Right renal cortex interstitium (tissue), 3 donors: ENCODE measurements at places on chromosomes 11 and 22.

GRCh38 chr11:113504586-113504985 lies 29.4 kb upstream of the DRD2 start:
- DNase-seq = no peak

DNA sequence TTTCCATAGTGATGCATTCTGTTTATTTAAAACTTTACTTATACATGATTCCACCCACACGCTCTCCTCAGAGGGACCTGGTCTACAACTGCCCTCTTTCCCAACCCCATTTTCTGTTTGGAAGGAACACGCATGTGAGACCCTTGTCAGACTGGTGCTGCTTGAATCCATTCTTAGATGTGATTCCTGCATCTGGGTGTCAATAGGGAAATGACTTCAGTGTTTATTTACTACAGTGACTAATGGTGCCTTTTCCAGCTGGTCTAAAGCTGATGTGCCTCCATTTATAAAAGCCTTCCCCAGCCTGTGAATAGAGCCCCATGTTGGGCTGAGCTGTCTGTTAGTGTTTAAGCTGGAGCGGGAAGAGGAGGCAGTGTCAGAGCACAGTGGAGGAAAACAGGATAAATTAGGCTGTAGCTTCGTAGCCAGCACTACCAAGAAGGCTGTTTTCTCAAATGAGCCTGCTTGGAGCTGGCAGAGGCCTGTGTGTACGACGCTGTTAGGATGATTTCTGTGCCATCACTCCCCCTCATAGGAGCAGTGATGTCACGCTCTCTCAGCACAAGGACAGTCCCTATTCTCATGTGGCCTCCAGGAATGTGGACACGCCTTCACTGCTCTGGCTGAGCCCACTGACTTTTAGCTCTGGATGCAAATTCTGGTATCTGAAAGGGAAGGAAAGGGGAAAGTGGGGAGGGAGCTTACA lies 18.9 kb upstream of the C11orf96 start:
- peak; percentile 53 for DNase-seq

DNA sequence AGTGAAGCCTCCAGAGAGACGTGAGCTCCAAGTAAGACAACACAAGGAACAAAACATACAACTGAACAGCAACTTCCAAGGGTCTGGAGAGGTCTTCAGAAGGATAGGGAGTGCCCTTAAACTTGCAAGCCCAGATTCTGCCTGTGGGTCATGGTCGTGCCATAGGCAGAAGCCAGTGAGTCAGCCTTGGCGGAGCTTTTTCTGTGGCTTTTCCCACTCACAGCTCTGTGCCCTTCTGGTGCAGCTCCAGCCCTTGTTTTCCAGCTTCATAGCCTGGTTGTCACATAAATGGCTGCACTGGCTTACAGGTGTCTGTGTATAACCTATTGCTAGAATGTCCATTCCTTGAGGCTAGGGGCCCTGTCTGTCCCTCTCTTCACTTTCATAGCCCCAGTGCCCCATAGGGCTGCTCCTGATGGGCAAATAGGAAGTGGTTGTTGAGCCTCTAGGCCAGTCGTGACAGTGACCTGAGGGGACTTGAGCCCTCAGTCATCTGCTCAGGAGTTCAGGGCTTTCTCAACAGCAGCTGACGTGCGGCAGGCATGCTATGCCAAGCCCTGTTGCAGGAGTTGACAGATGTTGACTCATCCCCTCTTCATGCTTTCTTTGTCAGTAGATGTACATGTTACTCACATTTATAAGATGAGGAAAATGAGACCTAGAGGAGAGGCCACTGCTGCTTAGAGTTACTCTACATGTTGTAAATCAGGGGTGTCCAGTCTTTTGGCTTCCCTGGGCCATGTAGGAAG lies 7.4 kb downstream of the MED15 start:
- DNase-seq = no peak

GRCh38 chr11:16678466-16679116 lies 59.9 kb upstream of the C11orf58 start:
- DNase-seq = no peak

GRCh38 chr22:50091092-50091768 lies 1.4 kb downstream of the MOV10L1 start:
- no peak for DNase-seq
